ENCODE measurements at places on chromosomes 1 and 21.

GRCh38 chr1:36912365-36912865, 121.9 kb downstream of the GRIK3 start:
- DNase-seq, result no peak

- no peak for DNase-seq
Measured at GRCh38 chr1:150444232-150444631, 43.0 kb upstream of the TARS2 start.

DNA sequence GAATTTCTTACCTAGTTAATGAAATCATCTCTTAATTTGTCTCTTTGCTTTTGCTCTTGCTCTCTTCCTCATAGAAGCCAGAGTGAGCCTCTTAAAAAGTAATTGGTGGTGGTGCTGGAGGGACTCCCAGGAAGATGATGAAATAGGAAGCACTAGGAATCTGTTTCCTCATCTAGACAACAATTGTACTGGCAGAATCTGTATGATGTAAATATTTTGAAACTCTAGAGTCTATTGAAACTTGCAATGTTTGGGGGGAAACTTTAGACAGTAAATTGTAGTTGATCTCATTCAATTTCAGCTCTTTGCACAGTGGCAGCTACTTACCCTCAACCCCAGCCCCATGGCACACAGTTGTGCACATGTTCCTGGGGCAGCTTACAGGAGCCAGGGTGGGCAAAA, 10.6 kb downstream of the RGSL1 start:
- no peak for DNase-seq

- no peak for DNase-seq
Measured at GRCh38 chr1:83697961-83698360, 301.0 kb downstream of the TTLL7 start.

DNA sequence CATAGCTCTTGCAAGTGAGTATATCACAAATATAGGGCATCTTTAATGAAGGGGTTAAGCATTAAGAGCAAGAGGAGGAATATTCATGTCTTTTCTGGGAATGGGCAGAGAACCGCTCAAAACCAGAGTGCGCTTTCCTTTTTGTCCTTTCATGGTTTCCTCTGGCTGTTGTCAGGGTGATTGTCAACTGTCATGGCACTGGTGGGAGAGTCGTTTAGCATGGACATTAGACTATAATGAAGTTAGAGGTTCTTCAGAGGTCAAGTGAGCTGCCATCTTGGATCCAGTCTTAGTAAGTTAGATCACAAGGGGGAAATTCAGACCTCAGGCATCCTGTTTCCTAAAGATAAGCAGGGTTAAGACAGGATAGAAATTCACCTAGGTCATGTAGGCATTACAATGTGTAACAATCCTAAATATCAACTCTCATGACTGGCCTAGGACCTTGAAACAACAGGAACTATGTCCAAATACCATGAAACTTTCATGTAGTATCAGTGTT, 12.1 kb upstream of the COA6 start:
- DNase-seq, result no peak

GRCh38 chr1:91916811-91917460, 31.0 kb upstream of the TGFBR3 start:
- no peak for DNase-seq

DNA sequence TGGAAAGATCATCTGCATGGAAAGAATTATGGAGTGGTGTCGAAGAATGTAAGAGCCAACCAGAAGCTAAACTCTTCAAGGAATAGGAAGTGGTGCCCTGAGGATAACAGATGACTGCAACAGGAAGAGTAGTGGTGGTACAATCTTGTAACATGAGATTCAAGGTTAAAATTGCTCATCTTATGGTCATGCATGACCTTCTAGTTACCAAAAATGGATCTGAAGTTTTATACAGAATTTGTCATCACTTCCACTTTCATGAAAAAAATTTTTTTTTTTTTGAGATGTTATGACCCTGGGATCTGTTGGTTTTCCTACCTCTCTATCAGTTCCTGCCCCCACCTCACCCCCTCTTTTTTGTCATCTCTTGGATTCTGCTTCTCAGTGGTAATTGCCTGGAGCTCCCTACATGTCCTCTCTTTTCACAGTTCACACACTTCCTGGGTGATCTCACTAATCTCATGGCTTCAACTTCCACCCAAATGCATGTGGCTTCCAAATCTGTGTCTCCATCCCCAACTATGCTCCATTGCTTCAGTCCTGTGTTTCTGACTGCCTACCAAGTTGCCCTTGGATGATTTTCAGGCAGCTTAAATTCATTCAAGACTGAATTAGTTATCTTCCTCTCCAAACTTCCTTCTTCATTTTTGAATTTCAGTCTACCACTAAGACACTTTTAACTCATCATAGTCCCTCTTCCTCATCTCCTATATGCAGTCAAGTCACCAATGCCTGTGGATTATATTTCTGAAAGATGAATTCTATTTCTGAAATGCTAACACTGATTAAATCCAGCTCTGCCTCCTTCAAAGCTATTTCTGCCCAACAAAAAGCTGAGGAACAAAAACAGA, 48.4 kb downstream of the SLAMF6 start:
- no peak for DNase-seq

DNA sequence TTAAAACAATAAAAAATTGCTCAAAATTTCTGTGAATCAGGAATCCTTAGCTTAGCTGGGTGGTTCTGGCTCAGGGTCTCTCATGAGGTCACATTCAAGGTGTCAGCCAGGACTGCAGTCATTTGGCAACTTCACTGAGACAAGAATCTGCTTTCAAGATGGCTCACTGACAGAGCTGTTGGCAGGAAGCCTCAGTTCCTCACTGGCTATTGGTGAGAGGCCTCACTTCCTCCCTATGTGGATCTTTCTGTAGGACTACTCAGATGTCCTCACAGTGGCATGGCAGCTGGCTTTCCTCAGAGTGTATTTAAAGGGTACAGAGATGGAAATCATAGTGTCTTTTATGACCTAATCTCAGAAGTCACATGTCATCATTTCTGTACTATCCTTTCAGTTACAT, 785.7 kb downstream of the ADGRL2 start:
- DNase-seq, result no peak
